CD4-positive, alpha-beta T cell treated with Interleukin-6 at 100 ng/mL for 8 hours (primary cell): ENCODE measurements at places on chromosomes 5 and 9.

GRCh38 chr9:106174346-106174745 lies 480.0 kb downstream of the TMEM38B start:
- DNase-seq = no peak

DNA sequence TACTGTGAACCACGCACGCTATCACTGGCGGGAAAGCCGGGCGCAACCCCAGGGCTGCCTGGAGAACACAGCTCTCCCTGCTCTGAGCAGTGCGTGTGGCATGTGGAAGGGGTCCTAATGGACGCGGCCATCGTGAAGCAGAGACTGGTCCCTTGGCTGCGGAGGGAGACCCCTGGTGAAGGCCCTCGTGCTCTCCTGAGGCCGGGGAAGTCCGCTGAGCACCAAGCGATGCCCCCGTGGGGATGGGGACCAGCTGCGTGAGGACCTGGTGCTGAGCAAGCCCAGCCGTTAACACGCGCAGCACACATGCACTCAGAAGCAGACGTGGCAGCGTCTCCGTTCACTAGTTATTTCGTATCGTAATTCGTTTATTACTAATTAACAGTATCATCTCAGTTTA lies 24.4 kb downstream of the SLC12A7 start:
- no peak for DNase-seq

- DNase-seq = no peak
Observed at GRCh38 chr5:89988129-89988810, 421.3 kb downstream of the CETN3 start.

- DNase-seq = no peak
Observed at GRCh38 chr5:95862671-95863382, 40.3 kb upstream of the GLRX start.

GRCh38 chr9:98860871-98861293 lies 53.4 kb downstream of the GALNT12 start:
- DNase-seq = no peak

DNA sequence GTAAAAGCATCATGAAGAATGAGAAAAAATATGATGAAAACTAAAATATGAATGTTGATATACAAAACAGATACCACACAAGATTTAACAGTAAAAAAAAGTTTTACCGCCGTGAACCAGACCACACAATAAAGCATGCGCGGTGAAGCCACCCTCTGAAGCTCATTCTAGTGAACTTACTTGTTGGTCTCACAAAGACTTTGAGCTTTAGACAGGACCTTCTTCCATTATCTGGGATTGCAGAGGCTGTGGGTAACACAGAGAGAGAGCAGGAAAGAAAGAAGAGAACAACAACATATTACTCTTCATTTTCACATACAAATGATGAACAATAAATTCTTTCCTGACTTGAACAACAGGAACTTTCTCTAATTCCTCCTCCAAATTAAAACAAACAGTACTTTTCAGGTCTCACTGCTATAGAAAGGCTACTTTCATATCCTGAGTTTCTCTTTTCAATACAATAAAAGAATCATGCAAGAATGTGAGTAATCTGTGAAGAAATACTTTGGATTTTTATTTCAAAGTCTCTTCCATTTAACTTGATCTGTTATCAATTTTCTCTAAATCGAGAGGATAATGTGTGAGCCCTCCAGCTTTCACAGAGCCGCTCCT lies 283.1 kb downstream of the EFNA5 start:
- DNase-seq = no peak

DNA sequence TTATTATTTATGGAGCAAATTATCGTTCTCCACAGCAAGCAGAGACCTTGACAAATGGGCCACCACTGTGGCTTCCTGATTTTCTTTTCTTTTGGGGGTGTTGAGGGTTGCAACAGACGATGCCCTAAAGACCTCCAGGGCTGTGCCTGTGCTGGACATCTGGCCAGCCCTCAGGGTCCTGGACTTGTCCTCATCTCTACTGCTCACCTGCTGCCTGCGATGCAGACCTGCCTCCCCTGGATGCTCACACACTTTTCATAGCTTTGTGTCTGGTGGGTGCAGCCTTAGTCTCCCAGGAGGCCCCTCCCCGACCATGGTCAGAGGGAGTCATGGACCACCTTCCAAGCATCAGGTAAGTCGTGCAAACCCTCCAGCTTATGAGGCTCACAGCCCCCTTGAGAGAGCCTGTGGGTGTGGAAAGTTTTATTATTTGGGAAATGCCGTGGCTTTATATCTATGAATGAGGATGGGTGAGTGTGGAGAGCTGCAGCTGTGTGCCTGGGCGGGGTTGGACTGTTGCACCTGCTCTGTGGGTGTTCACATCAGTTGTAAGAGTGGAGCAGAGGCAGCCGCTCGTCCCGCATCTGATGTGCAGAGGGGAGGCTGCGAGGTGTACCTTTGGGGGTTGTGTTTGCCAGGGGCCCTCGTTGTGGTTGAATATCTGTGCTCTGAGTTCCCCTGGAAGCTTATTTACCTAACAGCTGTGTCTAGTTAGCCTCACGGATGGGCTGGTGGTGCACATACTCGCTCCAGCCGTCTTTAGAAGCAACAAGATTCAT lies 126.3 kb upstream of the IRX4 start:
- DNase-seq = no peak

DNA sequence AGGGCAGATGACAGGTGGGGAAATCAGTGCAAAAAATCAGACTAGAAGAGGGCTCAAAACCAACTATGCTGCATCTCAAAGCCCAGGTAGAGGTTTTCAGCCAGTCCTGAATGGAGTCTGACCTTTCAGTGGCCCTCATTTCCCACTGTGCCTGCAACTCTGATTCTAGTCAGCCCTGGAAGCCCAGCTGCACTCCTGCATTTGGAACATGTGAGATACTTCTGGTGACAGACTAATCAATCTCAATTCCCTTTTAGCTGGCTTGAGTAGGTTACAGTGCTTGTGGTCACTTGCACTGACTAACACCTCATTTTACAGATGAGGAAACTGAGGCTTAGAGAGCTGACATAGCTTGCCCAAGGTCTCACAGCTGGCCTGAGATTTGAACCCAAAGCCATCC lies 7.9 kb upstream of the ACSL6 start:
- no peak for DNase-seq

- DNase-seq = no peak
Observed at GRCh38 chr9:109449036-109449798, 48.9 kb downstream of the PTPN3 start.

GRCh38 chr5:39654715-39655114 lies 229.9 kb upstream of the DAB2 start:
- DNase-seq = no peak

- DNase-seq = no peak
Observed at GRCh38 chr5:154403776-154404387, 41.9 kb upstream of the SAP30L start.

GRCh38 chr9:97459326-97459725 lies 42.1 kb upstream of the TMOD1 start:
- no peak for DNase-seq

GRCh38 chr5:136001466-136001981 lies 27.3 kb upstream of the TGFBI start:
- DNase-seq = no peak

GRCh38 chr9:89842267-89842768 lies 237.5 kb downstream of the GADD45G start:
- no peak for DNase-seq

GRCh38 chr9:2036844-2037243 lies 21.7 kb downstream of the SMARCA2 start:
- DNase-seq = no peak

DNA sequence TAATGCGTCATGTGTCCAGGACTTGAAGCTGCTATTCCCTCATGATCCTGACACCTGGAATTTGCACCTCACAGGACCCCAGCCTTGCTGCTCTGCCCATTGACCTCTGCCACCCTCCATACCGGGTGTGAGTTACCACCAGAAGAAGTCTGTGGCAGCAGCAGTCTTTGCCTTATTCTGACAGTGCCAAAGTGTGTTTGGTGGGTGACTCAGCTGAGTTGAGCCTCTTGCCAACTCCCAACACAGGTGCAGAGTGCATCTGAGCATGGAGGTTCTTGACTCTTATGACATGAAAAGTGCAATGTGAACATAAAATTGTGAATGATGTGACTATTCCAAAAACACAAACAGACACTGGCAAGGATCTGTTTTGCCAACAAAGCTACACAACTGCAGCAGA lies 1166.5 kb upstream of the CDH18 start:
- DNase-seq = no peak

GRCh38 chr9:116151199-116151598 lies 2.4 kb upstream of the PAPPA start:
- no peak for DNase-seq

- DNase-seq = no peak
Observed at GRCh38 chr5:74973694-74974093, 78.7 kb downstream of the GCNT4 start.

- peak; percentile 66 for DNase-seq
Observed at GRCh38 chr9:133619791-133620190, 10.6 kb upstream of the FAM163B start.

DNA sequence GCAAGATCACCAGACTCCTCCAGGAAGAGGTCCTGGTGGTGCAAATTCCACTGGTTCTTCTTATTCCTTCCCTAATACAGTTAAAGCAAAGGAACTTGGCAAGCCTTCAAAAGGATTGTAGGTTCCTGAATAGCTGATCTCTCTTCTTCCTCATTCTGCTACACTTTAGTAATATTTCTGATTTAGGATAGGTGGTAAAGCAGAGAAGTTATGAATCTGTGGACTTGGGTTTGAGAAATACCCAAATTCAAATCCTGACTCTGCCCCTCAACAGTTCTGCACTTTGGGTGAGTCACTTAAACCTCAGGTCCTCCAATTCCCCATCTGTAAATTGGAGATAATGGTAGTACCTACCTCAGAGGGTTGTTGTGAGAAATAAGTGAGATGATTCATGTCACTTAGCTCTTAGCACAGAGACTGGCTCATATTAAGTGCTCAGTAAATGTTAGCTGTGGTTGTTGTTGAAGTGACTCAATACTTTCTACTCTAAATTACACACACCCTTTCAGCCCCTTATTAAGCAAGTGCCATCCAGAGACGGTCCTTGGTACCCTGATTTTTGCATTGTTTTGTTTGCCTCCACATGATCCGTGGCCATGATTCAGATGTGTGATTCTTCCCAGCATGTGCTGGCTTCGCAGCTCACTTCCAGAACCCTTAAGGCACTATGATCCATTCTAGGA lies 5.2 kb downstream of the SH3RF2 start:
- DNase-seq = no peak

DNA sequence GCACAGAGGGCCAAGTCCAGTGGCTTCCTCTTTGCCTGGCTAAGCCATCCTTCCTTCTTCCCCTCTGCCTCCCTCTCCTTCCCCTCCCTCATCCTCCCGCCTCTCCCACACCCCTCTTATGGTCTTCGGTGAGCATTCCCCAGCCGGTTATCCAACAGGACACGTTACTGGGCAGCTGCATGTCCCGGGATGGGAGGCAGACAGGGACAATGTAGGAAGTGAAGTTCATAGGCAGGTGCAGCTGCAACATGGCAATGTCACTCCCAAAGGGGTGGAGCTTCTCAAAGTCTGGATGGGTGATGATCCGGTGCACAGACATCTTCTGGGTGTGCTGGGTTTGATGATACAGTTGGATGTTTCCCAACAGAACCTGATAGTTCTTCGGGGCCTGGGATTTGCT lies 71.4 kb upstream of the SPTLC1 start:
- DNase-seq = no peak

- DNase-seq = no peak
Observed at GRCh38 chr9:6833518-6834192, 75.9 kb downstream of the KDM4C start.

DNA sequence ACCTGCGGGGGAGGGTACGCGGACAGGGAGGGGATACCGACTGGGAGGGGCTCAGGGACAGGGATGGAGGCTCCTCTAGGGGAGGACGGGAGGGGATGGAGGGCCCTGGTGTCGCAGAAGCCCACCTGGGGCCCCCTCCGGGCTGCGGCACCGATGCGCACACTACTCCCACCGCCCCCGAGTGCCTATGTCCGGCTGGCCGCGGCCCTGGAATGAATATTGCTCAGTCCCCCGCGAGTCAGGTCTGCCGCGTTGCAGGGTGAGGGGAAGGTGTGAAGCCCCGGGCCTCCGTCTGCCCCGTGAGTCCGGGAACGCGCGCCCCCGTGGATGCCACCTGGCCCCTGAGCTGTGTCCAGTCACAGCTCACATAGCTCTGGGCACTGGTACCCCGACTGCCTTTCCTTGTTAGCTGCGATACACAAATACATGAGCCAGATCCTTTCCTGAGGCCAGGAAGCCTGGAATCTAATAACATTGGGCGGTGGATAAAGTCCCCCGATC lies 44.5 kb upstream of the PRSS3 start:
- DNase-seq = no peak

- DNase-seq = no peak
Observed at GRCh38 chr5:369151-369868, 47.8 kb downstream of the AHRR start.

DNA sequence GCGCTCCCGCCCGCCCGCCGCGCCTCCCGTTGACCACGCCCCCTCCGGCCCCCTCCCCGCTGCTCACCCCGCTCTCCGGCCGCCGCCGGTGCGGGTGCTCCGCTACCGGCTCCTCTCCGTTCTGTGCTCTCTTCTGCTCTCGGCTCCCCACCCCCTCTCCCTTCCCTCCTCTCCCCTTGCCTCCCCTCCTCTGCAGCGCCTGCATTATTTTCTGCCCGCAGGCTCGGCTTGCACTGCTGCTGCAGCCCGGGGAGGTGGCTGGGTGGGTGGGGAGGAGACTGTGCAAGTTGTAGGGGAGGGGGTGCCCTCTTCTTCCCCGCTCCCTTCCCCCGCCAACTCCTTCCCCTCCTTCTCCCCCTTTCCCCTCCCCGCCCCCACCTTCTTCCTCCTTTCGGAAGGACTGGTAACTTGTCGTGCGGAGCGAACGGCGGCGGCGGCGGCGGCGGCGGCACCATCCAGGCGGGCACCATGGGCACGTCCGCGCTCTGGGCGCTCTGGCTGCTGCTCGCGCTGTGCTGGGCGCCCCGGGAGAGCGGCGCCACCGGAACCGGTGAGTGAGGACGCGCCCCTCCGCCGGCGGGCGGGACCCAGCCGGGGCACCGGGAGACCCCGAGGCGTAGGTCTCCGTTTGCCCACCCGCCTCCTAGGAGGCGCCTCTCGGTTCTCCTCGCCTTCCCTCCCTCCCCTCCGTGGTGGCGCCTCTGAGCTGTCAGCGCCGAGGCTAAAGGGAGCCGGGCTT lies at the start of gene VLDLR:
Gene VLDLR (plus strand): TSS at position 66 of the 739 bp plus-strand sequence. CDS start 403 bp downstream, at position 469.
- DNase-seq = no peak

- no peak for DNase-seq
Observed at GRCh38 chr9:114409842-114410241, 22.1 kb upstream of the AKNA start.

- no peak for DNase-seq
Observed at GRCh38 chr5:81151546-81151945, 81.6 kb upstream of the CKMT2 start.

GRCh38 chr9:3299872-3300271 lies 225.9 kb downstream of the RFX3 start:
- no peak for DNase-seq

- no peak for DNase-seq
Observed at GRCh38 chr9:120650352-120650751, 63.9 kb downstream of the MEGF9 start.

GRCh38 chr5:179165421-179166170 lies 105.4 kb downstream of the ZNF354C start:
- DNase-seq = no peak
